ENCODE measurements at places on chromosomes 4 and X. TPM values are rescaled to one million over a fixed set of nuclear protein-coding genes. Genes with fewer than 3 reads are reported as not detected.

PAK3 gene
- polyA plus RNA-seq, result 0.37 TPM

BEX5 gene
- polyA plus RNA-seq, result 1.8 TPM

GRCh38 chr4:128386761-128387599 is 99.4 kb upstream of the PGRMC2 start:
- peak overlapping the region; percentile 63 for H3K27ac ChIP-seq
- H3K4me1 ChIP-seq, result peaks cover 40% of the 10 kb centered on the region
- no peak for DNase-seq
- no peaks in the 10 kb centered on the region for H3K27me3 ChIP-seq
- no peak overlapping the region for H3K4me3 ChIP-seq

- H3K27me3 ChIP-seq, result no peaks in the 10 kb centered on the region
- no peaks in the 10 kb centered on the region for H3K36me3 ChIP-seq
- no peak for DNase-seq
- H3K4me3 ChIP-seq, result no peak overlapping the region
These were observed 200.8 kb upstream of the GIMD1 start for GRCh38 chr4:106569146-106570031.

DNA sequence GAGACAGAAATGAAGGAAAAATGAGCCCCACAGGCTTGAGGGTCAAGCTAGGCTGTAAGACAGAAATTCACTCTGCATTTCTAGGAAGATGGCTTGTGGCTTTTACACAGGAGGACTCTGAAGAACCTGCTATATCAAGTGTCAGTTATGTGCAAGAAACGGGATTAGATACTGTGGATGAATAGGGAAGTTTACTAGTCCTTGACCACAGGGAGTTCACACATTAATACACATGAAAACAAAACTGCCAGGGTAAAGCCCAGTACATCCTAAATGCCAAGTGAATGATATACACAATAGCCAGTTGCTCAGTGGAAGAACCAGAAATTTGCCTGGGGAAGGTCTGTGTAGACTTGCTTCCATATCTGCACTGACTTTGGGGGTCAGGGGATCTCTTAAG is 53.5 kb downstream of the TMEM131L start:
- no peaks in the 10 kb centered on the region for H3K36me3 ChIP-seq
- peaks cover 8% of the 10 kb centered on the region for H3K4me1 ChIP-seq
- H3K4me3 ChIP-seq, result no peak overlapping the region
- DNase-seq, result no peak
- H3K27ac ChIP-seq, result no peak overlapping the region
- no peaks in the 10 kb centered on the region for H3K27me3 ChIP-seq

DNA sequence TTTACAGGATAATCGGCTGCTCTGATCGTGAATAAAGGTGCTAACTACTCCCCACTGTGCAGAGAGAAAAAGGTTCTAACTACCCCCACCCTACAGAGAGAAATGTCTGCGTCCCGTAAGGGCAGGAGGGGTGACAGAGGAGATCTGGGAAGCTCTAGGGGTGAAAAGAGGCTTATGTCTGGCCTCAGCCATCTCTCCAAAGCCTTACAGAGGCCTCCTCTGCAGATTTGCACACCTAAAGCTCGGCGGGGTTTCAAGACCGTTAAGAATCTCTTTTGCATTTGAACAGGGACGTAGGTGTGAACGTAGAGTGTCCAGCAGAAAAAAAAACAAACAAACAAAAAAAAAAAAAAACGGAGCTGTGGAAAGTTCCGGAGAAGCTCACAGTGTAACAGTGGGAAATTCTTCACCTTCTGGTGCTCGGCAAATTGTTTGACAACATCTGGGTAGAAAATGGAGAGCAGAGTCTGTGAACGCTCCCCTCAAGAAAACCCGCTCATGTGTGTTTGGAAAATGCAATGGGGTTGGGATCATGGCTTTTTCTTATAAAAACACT is 161.0 kb downstream of the SHOX start:
- DNase-seq, result no peak
- no peak overlapping the region for H3K4me3 ChIP-seq
- no peaks in the 10 kb centered on the region for H3K27me3 ChIP-seq
- H3K4me1 ChIP-seq, result no peaks in the 10 kb centered on the region
- no peak overlapping the region for H3K27ac ChIP-seq

DNA sequence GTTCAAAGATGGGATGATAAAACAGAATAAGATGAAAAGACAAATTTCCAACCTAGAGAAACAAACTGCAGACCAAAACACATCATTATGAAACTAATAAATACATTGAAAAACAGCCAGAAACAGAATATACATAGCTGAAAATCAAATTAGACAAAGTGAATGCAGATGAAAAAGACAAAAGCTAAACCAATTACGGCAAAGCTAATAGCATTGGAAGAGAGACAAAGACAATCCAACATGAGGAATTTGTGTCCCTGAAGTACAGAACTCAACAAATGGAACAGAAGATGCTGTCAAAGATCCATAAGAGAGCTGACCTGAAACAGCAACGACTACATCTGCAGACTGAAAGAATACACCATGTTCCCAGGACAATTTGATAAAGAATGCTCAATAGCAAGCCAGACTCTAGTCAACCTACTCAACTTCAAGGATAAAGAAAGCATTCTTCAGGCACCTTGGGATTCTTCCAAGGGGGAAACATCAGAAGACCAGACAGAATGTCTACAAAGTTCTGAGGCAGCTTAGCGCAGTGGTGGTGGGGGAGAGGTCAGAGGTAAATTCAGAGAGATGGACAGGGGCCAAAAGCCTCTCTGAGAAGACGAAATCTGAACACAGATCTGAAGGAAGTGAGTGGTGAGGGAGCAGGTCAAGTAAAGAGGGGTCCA is 27.4 kb upstream of the IRAK1 start:
- H3K4me3 ChIP-seq, result no peak overlapping the region
- H3K27ac ChIP-seq, result no peak overlapping the region
- peaks cover 1% of the 10 kb centered on the region for H3K36me3 ChIP-seq
- no peaks in the 10 kb centered on the region for H3K27me3 ChIP-seq
- DNase-seq, result no peak
